T-helper 2 cell (primary cell): ENCODE measurements at places on chromosomes 4 and X.
A peak's percentile ranks its signal among the peaks of the same experiment; 100 is the strongest.

- peak; percentile 7 for DNase-seq
Measured at GRCh38 chrX:12894074-12895030, 12.1 kb upstream of the TLR8 start.

DNA sequence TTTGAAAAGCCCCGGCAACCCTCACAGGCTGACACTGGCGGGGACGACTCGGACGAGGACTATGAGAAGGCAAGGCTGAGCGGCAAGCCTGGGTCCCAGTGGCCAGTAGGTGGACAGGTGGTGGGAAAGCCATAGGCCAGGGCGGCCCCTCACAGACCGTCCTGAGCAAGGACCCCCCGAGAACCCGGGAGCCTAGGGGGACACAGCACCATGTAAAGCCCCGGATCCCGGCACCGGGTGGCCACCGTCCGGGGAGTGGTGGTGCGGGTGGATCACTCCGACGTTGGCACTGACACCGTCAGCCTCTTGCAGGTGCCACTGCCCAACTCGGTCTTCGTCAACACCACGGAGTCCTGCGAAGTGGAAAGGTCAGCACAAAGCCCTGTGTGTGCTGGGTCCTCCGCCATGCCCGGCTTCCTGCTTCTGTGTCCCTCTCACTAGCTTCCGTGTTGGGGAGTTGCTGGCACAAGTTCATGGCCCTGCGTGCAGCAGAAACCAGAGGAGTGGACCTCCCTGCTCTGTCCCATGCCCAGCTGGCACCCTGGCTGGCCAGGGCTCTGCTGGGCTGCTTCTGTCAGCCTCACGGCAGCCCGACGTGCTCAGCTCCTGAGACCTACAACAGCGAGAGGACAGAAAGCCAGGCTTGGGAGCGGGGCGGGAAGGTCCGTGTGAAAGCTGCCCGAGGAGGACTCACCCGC lies 11.9 kb upstream of the ADD1 start:
- no peak for DNase-seq

GRCh38 chrX:15973299-15973698 lies 118.7 kb upstream of the AP1S2 start:
- DNase-seq: peak; percentile 19

GRCh38 chrX:129957241-129958082 lies 25.0 kb upstream of the BCORL1 start:
- DNase-seq: peak; percentile 64

DNA sequence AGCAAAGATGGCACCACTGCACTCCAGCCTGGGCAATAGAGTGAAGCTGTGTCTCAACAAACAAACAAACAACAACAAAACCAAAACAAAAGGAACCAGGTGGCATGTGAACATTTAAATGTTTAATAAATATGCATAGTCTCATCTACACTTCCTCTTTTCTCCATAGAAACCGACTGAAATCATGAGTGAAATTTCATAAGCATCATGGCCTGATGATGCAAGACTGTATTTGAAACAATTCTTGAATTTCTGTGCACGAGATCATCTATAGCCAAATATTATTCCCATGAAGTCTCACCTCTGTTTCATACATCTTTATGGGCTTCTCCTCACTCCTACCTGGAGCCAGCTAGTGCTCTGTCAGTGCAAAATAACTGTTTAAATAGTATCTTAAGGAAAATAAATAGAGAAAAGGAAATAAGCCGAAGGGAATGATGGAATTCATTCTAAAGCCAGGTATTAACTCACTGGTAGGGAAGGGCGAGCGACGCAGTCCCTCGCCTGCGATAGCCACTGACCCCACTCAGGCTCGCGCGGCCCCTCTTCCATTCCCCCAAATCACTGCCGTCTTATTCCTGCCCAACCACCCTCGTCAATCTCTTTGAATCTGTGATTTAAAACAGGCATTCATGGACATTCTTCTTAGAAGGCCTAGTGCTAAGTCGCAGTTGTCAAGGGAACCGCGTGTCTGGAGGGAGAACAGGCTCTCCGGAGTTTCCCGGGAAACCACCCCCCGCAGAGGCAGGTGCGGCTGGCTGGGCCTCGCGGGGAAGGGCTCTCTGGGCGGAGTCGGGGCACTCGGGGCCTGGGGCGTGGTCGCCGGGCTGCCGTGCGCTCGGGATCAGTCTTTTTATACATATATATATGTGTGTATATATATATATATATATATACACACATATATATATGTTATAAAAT lies 52.4 kb upstream of the TRIM2 start:
- peak; percentile 31 for DNase-seq

GRCh38 chr4:141524116-141524515 lies 112.3 kb upstream of the IL15 start:
- DNase-seq: no peak

DNA sequence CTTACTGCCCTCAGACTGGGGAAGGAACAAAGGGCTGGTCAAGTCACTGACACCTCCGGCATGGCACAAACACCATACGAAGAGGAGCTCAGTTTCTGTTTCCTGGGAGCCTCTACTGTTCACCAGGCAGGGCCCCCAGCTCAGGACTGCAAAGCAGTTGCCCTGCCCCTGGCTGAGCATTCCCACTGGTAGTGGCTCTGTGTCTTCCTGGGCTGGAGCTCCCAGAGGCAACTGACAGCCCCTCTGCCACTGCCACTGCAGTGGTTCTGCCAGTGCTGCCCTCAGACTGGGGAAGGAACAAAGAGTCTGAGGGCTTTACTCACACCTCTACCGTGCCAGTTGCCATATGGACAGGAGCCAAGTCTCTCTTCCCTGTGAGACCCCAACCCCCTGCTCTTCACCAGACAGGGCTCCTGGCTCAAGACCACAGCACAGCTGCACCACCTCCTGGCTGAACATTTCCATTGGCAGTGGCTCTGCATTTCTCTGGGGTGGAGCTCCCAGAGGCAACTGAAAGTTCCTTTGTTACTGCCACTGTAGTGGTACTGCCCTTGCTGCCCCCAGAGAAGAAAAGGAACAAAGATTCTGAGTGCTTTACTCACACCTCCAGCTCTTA lies 67.9 kb downstream of the SMARCA5 start:
- no peak for DNase-seq

DNA sequence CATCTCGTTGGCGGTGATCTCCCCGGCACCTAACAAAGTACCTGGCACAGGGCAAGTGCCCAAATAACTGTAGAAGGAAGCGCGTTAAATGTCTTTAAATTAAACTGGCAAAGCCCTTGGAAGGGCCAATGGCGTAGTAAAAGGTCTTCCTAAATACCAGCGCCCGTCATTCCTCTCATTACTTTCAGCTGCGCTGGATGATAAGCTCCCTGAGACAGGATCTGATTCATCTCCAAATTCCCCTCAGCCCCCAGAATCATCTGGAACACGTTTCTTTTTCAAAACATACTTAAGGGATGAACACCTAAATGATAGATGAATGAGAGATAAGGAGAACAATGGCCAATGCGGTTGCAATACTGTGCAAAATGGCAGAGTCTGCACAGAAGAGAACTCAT lies 95.1 kb downstream of the AFAP1 start:
- DNase-seq: no peak

DNA sequence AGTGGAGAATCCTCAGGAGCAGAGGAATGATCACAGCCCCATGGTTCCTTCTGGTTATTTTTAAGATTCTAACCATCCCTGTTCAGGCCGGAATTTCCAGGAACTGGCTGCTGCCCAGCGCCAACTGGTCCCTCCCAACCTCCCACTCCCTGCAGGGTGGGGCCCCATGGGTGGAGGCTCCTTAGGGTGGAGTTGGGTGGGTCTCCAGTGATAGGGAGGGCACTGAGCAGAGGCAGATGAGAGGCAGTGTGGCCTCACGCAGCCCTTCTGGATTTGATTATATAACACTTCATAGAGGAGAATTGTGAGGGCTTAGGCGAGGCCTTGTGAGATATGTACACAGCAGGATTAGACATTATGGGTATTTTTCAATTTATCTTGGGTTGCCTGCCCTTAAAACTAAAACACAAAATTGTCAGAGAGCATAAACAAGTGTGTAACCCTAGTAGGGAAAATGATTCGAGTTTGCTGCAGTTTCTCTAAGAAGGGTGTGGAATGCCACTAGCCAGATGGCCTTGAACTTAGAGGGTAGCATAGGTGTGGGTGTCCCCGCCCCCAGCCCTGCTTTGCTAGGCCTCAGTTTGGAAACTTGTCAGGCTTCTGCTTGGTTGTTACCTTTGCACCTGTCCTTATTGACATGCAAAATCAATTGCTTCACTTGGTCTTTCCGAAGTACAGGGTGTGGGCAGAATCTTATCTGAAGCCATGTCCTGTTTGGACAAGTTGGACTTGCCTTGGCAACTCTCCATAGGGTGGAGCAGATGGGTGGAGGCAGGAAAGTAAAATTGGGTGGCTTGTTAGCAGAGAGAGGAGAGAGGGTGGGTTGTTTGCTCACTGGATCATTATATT lies 9.4 kb downstream of the KLF3 start:
- no peak for DNase-seq

- no peak for DNase-seq
Measured at GRCh38 chr4:118888666-118889311, at the start of gene SYNPO2. Gene SYNPO2, plus strand, starts transcription at chr4:118888854. Its CDS starts 183 bp downstream, at chr4:118889037.

GRCh38 chr4:176959980-176960379 lies 167.3 kb upstream of the VEGFC start:
- DNase-seq: no peak

DNA sequence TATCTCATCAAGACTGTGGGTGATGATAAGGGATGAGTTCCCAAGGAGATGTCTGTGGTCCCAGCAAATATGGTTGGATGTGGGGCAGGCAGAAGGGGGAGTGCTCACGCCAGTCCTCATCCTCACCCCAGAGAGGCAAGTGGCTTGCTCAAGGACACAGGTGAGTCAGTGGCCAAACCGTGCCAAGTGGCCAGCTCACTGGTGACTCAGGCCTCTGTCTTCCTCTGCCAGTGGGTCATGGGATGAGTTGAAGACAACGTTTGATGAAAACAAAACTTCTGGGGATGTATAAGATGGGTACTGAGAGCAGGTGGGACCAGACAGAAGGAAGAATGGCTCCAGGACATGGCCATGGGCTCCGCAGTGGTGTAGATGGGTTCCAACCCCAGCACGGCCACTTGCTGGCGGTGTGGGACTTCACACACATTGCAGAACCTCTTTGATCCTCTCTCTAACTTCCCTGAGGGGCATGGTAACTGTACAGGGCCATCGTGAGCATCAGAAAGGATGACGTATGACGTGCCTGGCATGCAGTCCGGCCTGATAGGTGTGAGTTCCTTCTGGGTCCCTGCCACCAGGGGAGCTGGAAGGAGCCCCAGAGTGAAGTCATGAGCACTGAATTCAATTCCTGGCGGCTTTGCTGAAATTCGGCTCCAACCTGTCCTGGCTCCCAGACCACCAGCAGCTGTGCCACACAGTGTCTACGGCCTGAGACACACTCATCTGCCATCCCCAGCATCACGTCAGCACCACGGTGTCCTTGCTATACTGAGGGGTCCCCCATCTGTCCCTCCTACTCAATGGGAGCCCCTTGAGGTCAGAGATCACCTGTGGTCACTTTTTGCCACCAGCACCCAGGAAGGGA lies 41.3 kb upstream of the GPR78 start:
- no peak for DNase-seq

- peak; percentile 81 for DNase-seq
Measured at GRCh38 chrX:53224860-53225797, at the start of gene KDM5C. Gene KDM5C, minus strand, starts transcription at chrX:53225207. Its CDS starts 318 bp downstream, at chrX:53224889.

- no peak for DNase-seq
Measured at GRCh38 chr4:4694296-4694772, 152.5 kb upstream of the STX18 start.

DNA sequence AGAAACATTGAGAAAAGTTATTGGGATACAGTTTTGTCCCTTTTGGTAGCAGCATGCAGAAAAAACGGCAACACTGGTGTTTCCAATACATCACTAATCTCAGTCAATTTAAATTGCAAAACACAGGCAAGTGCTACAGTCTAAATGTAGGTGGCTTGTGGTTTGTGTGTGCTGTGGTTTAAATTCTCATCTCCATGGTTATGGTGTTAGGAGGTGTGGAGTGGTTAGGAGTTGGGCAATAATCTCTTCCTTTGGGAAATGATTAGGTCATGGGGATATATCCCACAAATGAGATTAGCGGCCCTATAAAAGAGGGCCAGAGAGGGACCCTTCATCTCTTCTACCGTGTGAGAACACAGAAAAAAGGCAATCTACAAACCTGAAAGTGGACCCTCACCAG lies 1344.3 kb downstream of the ADGRL3 start:
- no peak for DNase-seq

- DNase-seq: no peak
Measured at GRCh38 chr4:89898304-89898716, 3.7 kb downstream of the MMRN1 start.

GRCh38 chrX:116276261-116276660 lies 105.7 kb downstream of the AGTR2 start:
- no peak for DNase-seq

GRCh38 chr4:166458756-166459155 lies 585.7 kb downstream of the TLL1 start:
- DNase-seq: no peak

DNA sequence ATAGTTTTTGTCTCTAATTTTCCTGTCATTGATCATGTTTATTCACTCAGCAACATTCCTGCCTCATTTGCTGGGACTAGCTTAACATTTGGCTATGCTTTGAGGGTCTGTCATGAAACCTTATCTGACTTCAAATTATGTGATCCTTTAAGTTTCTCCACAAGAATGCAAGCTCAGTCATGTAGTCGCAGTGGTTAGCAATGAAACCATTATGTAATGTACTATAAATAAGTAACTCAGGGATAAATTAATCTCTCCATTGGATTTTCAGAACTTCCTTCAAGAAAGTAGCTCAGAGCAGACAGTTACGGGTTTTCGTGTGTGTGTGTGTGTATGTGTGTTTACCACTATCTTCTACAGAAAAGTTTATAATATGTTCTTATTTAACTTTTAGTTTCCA lies 993.6 kb downstream of the ADGRL3 start:
- no peak for DNase-seq

GRCh38 chrX:74363914-74364313 lies 57.4 kb upstream of the SLC16A2 start:
- DNase-seq: no peak

GRCh38 chr4:83093060-83093640 lies 21.4 kb downstream of the PLAC8 start:
- no peak for DNase-seq
